ENCODE measurements at places on chromosomes 7 and 10.

GRCh38 chr10:78995987-78996791, 72.6 kb upstream of the ZMIZ1 start:
- no peak for DNase-seq

DNA sequence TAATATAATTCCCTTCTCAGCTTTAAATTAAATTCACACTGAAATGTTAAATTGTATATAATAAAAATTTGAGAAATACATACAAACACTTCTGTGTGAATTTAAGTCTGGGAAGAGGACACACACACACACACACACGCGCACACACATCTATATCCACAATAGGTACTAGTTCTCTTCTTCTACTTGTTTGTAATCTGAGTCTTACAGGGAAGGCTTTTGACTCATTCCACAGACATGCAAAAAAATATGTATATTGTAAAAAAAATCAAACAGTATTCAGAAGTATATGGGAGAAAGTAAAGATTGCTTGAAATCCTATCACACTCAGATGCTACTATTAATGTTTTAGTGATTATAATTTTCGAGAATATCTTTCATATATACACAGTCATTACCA, 276.2 kb downstream of the MDFIC start:
- no peak for DNase-seq

DNA sequence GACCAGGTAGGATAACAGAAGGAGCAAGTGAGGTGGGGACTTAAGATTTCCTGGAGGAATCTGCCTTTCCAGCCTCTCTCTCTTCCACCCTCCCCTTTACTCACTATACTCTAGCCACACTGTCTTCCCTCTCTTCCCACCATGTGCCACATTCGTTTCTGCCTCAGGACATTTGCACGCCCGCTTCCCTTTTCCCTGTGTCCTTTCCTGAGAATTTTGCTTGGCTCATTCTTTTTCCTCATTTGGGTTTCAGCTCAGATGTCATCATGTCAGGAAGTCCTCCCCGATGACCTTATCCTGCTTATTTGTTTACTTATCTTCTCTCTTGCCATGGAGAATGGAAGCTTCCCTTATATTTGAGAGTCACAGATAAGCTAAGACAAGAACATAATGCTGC, 363.8 kb downstream of the PRPF18 start:
- no peak for DNase-seq

GRCh38 chr7:116713918-116714317, 41.9 kb downstream of the MET start:
- no peak for DNase-seq

DNA sequence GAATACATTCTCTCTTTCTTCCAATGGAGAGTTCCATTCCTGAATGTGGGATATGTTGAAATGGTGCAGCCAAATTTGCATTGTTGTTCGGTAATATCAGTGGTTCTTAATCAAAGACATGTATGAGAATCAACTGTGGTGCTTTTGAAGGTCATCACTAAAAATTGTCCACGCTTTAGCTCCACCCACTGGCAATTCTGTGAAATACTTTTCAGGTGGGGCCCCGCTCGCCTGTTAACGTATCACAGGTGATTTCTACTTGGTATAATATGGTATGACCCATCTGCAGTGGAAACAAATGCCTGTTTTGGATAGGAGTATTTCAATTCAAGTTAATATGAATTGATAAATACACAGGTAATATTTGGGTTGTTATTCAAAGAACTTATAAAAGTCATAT, 178.4 kb downstream of the NSUN6 start:
- DNase-seq: no peak

DNA sequence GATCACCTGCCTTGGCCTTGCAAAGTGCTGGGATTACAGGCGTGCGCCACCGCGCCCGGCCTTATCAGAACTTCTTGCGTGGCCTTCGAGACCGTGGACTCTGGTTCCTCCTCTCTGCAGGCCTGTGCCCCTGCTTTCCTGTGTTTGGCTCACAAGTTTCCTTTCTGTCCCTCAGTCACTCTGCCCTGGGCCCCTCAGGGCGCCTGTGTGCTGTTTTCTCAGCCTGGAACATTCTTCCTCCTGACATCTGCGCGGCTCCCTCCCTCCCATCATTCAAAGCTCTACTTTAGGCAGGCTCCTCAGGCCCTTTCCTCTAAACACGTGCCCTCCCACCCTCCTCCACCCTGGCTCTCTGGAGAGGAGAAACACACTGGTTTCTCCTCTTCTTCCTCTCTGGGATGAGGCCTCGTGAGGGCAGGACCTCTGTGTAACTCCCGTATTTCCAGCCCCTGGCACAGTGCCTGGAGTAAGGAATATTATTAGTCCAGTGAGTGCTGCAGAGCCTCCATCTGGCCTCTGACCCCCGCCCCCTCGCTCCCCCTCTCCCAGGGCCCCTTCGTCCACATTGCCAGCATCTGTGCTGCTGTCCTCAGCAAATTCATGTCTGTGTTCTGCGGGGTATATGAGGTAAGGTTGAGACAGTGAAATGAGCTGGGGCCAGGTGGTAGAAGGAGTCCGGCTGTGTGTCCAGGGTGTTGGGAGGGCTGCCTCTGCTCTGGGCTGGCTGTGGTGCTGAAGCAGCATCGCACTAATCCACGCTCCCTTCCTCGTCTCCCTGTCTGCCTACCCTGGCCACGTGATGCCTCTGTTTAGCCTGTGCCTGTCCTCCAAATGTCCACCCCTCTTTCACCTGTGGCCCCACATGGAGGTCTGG, 7.1 kb downstream of the CLCN1 start:
- no peak for DNase-seq

DNA sequence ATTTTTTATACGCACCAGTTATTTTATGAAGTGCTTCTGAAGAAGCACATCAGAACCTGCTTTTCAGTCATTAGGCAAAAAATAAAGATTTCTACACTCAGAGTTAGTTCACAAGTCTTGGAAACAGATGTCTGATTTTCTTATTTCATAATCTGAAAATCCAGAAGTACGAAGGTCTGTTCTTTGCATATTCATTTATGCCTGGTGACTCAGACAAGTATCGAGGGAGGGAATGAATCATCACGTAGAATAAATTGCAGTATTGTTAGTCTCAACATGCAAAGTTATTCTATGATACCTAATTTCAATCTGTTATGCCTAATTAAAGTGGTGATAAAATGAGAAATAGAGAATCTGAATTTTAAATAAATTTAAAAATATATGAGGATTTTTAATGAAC, 113.6 kb upstream of the SEM1 start:
- DNase-seq: no peak

GRCh38 chr10:132520177-132520811, 17.3 kb upstream of the INPP5A start:
- DNase-seq: no peak

GRCh38 chr7:3154881-3155494, 111.3 kb upstream of the CARD11 start:
- DNase-seq: peak; percentile 19

DNA sequence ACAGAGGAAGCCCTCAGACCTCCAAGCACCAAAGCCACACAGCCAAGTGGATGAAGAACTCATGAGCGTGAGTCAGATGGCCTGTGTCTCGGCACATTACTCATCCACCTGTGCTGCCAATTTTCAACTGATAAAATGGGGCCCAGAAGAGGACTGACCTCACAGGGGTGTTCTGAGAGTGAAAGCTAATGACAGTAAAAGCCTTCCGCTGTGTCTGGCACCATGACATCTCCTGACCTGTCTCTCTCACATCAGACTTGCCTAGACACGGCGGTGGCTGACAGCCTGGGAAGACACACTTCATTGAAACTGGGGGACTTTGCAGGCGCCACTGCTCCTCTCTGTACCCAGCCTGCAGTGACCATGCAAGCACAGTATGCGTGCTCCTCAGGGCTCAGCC, 8.3 kb upstream of the SLC18A3 start:
- no peak for DNase-seq
